MG63 (cell line): ENCODE measurements at places on chromosomes 13 and 19. TPM values are rescaled to one million over a fixed set of nuclear protein-coding genes. Genes with fewer than 3 reads are reported as not detected.

DNA sequence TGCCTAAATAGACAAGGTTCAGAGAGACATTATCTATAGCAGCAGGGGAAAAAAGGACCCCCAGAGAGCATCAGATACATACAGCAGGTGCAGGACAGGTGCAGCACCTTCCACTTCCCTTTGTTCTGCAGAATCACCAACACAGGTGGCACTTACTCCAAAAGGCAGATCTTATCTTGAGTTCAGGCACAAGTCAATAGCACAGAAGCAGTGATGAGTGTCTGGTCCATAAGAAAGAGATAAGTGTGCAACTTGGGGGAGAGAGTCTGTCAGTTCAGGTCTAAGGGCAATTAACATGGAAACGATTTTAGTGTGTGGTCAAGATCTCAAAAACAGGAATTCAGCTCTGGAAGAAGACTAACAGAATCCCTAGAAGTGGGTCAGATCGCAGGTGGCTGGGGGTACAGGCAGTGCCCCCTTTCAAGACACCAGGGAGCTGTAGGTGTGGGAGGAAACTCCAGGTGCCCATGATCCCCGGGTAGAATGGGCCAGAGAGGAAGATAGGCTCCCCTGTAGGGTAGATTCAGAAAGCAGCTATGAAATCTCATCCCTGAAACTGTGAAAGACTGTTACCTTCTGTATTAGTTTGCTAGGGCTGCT lies 40.6 kb downstream of the TNFSF11 start:
- DNase-seq, result no peak

DNA sequence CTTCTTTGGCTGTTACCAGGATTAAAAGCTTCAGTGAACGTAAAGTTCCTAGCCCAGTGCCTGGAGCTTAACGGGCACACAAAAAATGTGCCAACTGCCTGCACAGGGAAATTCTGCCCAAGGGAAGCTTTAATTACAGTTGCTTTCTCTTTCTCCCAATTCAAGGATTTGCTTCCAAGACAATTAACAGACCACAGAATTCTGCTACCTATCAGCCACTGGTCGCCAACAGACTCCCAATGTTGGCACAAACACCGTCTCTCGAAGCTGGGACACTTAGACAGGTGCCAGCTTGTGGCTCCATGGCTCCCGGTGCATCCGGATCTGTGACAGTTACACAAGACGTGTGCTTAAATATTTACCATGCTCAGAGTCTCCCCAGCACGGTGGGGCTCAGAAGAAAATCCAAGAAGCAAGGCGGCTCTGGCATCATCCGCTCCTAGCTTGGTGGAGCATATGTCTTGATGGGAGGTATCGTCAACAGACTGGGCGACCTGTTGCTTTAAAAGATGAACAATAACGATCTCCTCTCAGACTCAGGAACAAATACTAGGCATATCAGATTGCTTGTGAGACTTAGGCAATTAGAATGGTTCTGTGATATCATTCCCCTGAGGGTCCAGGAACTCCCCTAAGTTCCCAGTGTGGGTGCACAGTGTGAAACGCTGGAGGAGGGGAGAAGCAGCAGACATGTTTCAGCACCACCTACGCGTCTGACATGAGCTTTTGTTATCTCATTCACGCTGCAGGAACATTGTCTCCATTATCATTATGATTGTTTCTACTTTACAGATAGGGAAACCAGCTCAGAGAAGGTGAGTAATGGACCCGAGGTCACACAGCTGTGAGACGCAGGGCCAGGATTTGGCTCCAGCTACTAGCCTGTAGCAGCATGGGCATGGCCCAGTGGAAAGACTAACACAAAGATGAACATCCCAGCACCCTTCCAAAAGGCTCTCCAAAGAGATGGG lies 61.6 kb downstream of the ALOX5AP start:
- no peak for DNase-seq

DNA sequence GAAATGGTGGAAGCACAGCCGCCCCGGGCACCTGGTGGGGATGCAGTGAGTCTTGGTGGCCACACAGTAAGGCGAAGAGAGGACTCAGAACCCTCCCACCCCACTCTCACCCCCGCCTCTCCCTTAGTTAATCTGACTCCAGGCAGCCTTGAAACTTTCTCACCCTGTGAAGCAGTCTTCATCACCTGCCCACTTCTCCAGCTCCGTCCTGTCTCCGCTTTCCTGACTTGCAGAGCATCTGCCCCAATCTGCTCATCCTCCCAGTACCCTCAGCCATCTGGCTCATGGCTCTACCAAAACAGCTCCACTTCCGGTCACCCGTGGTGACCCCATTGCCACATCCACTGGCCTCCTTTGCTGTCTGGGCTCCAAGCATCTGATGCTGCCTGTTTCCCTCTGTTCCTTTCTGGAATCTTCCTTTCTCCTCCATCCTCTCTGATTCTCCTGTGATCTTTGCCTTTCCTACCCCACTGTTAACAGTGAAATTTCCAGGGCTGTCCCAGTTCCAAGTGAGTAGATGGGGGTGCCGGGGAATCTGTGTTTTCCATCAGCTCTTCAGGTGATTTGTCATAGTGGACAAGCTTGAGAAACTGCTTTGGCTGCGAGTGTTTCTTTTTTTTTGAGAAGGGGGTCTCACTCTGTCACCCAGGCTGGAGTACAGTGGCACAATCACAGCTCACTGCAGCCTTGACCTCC lies 4.3 kb downstream of the USF2 start:
- no peak for DNase-seq

The ZNF534 gene
- total RNA-seq, result not detected in 2 replicates

The KLK6 gene
- 4.8 and 8.5 TPM in 2 replicates for total RNA-seq
